ENCODE measurements at places on chromosomes 1 and 21.
A peak's percentile ranks its signal among the peaks of the same experiment; 100 is the strongest.

DNA sequence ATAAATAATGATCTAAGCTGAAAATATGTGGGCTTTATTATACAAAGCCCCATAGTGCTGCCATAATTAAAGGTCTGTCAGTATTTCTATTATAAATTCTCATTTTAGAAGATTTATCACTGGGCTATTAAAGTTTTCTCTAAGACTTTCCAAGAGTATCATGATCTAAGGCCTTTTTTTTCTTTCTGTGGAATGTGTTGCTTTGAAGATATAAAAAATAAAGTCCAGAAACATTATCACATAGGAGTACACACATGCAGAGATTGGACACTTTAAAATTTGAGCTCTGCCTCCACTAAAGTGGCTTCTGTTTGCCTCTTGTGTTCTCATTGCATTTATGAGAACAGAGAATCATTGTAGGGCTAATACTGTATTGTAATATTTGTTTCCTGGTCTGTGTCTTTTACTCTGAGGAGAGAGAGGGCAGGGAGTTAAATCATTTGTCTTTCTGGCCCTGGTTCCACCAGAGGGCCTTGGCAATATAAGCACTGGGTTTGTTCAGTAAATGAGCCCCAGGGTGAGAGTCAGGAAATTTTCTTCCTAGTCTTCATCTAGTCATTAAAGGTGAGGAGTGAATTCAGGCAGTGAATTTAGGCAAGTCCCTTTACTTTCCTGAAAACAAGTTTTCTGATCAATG is 70.2 kb downstream of the NFIA start:
- peak; percentile 37 for DNase-seq

GRCh38 chr1:208597571-208597970 is 353.4 kb upstream of the PLXNA2 start:
- no peak for DNase-seq

DNA sequence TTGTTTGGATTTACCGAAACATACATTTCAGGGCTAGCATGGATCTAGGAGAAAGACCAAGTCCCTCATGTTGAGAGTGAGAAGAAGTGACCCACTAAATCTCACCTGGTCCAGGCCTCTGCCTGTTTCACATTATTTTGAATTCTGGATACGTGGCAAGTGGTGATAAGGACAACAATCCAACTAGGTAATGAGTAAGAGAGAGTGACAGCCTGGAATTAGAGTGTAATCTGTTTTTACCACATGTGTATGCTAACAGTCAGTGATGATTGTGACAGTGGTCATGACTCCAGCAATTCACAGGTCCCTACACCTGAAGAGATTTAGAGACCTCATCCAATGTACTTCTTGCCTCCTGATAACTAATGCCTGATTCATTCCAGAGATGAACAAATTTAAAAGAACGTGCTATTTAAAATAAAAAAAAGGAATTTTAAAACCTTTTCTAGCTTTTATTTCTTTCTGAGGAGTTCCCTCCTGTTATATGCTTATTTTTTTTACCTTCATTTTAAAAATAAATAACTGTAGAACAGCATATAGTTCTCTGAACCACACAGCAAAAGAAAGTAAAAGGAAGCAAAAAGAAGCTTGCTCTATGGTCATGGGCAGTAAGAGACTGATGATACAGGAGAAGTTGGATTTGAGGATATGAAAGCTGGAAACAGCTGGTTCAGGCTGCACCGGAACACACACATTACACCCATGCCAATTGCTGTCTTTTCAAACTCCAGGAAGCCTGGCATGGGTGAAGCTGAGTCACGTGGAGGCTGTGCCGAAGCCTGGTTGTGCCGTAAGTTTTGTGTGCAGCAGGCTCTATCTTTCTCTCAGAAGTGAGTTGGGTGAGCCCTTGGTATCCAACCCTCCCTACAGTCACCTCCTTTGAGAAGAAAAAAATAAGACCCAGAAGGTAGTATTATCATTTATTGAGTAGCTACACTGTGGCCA is 14.7 kb downstream of the C1orf116 start:
- no peak for DNase-seq

GRCh38 chr1:200627575-200628222 is 7.1 kb upstream of the KIF14 start:
- no peak for DNase-seq

DNA sequence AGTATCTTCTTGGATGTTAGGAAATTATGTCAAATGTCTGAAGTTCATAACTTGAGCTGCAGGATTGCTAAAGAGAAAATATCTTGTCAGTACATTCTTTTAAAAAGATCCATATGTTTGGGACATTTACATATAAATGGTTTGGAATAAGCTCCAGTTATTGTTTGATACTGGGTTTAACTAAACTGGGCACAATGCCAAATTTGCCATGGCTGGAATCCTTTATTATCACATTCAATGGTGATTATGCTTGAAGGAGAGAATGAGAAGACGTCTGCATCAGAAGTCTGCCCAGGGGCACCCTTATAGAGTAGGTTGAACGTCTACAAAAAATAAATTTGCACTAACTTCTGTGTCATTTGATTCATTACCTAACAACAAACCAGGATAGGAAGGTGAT is 652.5 kb downstream of the AMY1C start:
- no peak for DNase-seq

- DNase-seq: no peak
Observed at GRCh38 chr1:63454269-63454668, 68.8 kb downstream of the ITGB3BP start.

- peak; percentile 88 for DNase-seq
Observed at GRCh38 chr1:109083923-109084322, 6.6 kb upstream of the TMEM167B start.

DNA sequence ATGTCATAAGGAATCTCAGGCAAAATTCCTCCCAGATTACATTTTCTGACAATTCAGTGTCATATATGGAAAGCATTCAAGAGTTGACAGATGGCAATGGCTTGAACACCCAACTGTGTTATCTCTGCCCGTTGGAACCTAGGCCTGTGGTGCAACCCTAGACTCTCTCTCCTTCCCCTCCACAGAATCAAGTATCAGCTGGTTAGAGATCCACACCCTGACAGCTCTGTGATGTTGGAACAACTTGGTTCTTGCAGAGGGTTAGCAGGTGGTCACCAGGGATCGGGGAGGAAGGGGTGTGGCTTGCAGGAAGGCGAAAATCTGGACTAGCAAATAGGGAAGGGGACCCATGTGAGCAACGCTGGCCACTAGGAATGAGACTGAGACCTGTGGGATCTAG is 26.3 kb downstream of the PCSK9 start:
- DNase-seq: no peak

GRCh38 chr1:220755309-220755708 is 7.2 kb downstream of the MTARC2 start:
- no peak for DNase-seq

GRCh38 chr1:113859478-113860175 is 11.9 kb downstream of the PTPN22 start:
- DNase-seq: no peak

GRCh38 chr1:248905662-248906008 is 400 bp upstream of the PGBD2 start:
- no peak for DNase-seq

DNA sequence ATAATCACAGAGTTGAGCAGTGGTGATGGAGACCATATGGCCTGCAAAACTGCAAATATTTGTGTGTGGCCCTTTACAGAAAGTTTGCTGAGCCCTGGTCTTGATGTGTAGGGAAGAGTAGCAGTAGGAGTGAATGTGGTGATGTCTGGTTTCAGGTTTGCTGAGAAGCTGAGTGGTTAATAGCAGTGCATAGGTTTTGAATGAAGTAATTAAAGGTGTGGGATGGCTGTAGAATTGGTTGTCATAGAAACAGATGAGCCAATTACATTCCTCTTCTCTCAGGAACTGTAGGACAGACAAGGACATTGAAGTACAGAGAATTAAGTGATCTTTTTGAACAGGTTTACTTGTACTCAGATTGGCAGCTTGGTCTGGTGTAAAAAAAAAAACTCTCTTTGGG is 37.4 kb downstream of the PRDM2 start:
- no peak for DNase-seq

GRCh38 chr1:77200806-77201205 is 18.4 kb downstream of the PIGK start:
- DNase-seq: no peak

DNA sequence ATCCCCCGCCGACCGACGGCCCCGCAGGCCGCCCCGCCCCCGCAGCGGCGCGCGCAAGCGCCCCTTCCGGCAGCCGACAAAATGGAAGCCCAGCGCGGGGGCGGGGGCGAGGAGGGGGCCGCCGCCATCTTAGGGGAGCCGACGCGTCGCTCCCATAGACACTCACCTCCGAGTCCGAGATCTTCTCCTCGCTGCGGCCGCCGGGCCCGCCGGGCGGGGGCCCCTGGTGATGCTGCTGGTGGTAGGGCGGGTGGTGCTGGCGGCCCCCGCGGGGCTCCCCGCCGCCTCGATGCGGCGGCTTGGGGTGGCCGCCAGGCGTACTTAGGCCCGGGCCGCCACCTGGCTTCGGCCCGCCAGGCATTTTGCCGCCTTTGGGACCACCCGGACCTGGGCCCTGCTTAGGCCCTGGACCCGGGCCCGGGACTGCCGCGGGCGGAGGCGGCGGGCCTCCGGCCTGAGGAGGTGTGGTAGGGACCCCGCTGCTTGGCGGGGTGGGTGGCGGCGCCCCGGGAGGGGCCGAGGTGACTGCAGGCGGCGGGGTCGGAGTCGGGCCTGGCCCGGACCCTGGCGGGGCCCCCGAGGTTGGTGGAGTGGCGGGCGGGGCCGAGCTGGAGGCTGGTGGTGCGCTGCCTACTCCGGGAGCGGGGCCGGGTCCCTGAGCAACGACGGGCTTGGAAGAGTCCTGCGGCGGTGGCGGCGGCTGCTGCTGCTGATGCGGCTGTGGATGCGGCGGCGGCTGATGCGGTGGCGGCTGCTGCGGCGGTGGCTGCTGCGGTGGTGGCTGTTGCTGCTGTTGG is 691 bp downstream of the SFPQ start:
- peak; percentile 75 for DNase-seq

- DNase-seq: no peak
Observed at GRCh38 chr1:112247036-112247597, 148.9 kb upstream of the CTTNBP2NL start.

- DNase-seq: no peak
Observed at GRCh38 chr1:52057876-52058415, 1.9 kb downstream of the BTF3L4 start.

DNA sequence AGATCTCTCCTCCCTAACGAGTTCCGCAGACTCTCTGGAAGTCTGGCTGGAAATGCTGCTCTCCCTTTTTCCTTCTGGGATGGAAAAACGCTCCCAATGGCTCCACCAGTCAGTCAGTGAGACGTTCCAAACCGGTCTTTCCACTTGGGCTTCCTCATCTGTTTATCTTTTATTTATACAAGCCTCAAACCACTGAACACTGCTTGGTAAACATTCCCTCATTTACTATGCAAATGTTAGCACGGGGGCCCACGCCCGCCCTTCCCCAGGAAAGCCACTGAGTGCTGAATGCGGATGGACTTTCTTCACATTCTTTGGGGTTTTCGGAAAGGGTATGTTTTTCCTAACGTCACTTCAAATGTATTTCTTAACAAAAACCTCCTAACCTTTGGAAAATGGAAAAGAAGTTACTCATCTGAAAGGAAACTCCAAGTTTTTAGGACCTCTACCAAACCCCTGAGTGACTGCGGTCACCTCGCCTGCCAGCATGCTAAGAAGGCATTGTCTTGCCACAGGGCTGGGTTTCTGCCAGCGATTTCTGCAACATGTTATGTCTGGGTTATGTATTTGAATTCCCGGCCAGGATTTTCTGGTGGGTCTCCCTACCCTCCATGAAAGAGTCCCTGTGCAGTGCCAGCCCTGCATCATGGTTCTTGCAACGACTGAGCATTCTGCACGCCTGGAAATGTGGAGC is 14.0 kb upstream of the UMODL1 start:
- DNase-seq: no peak

DNA sequence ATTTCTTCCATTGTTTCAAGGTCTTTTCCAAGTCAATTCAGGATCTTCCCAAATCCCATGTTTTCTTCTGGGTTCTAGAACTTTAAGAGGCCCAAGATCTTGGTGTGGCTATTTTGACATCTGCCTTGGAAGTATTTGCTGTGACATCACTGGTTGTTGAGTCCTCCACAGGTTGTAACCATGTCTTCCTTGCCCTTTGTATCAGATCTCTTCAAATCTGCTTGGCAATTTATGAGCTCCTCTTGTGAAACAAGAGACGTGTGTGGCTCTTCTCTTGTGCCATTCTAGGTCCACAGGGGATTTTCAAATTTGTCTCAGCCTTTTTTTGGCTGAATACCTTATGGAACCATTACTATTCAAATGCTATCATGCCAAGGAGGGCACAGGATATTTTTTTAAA is 60.3 kb upstream of the KCNK2 start:
- DNase-seq: no peak

- DNase-seq: no peak
Observed at GRCh38 chr1:15116966-15117365, 36.6 kb upstream of the TMEM51 start.

- DNase-seq: no peak
Observed at GRCh38 chr1:47137925-47138615, 829 bp downstream of the CYP4A22 start.

GRCh38 chr1:34590211-34590623 is 164.6 kb upstream of the GJB5 start:
- no peak for DNase-seq

- DNase-seq: no peak
Observed at GRCh38 chr21:14901482-14901958, 163.3 kb downstream of the NRIP1 start.

GRCh38 chr1:164895026-164895912 is 336.3 kb downstream of the PBX1 start:
- DNase-seq: no peak

DNA sequence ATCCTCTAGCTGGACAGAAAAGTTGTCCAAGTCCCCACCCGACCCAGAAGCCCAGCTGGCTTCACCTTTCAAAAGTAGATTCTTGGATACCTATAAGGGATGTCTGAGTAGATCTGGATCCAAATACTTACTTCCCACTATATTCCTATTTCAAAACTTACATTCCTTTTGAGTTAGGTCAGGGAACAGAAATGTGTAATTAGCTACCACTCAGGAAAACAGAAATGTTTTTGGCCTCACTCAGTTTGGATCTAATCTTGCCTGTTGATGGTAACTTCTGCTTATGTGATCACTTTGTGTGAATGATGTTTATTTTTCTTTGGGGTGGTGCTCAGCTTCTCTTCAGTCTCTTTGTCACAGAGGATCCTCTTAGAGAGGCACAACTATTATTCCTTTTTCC is 814.4 kb upstream of the RGS18 start:
- no peak for DNase-seq

DNA sequence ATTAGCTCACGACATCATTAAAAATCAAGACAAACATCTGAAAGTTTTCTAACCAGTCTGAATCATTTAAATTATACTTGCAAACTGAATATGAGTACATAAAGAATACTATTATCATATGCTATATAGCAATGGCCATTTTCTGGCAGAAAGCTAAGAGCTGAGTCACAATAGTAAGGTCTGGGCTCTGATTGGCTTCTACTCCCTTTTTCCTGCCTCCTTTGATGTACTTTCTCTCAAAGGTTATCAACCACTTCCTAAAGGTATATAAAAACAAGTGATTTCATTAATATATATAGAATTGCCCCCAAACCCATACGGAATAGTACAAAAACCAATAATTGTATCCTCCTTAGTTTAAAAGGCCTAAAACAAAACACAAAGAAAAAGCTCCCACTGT is 7.0 kb downstream of the KCNA3 start:
- DNase-seq: no peak

Measured in COLO829 (cell line).